Hippocampal formation (tissue), 2 donors: ENCODE measurements at places on chromosomes 4 and X.

GRCh38 chr4:40980318-40980883, 230.6 kb downstream of the NSUN7 start:
- DNase-seq = peak; percentile 7

DNA sequence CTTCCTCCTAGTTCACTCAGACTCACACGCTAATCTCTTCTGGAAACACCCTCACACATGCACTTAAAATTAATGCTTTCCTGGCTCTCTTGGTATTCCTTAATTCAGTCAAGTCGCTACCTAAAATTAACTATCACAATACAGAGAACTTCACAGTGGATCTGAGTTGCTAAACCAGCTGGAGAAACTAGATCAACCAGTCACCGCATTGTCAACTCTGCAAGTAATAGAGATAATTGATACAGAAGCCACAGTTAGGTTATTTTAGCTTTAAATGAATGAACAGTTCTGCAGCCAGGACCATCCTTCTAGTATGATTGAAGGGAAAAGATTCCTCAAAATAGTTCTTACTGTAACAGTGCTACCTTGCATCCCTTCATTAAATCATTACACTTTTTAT, 6.0 kb upstream of the TBC1D9 start:
- no peak for DNase-seq

DNA sequence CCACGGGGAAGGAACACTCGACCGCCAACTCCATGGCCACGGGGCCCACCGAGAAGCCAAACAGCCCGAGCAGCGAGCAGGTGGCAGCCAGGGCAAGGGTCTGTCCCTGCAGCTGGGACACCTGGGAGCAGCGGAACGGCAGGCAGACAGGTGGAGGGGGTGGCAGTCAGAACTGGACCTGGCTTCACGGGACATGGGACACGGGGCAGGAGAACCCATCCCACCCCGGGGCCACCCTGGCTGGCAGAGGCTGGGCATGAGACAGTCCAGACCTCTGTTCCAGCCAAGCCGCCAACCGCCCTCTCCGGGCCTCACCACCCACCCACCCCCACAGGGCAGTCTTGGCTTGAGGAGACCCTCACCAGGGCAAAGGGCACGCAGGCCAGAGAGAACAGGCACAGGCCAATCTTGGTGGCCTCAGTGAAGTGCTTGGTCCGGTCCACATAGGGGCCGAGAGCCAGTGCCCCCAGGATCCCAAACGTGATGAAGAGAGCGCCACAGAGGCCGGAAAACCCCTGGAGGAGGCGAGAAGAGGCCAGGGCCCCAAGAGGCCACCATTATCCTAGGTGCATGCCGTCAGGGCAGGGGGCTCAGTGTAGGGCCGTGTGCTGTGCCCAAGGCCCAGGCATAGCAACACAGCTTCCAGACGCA, 5.6 kb downstream of the SLC49A3 start:
- no peak for DNase-seq

- DNase-seq = no peak
Observed at GRCh38 chrX:47683829-47684205, 24.8 kb upstream of the UXT start.

GRCh38 chr4:138677212-138677611, 338.4 kb upstream of the NOCT start:
- DNase-seq = no peak

DNA sequence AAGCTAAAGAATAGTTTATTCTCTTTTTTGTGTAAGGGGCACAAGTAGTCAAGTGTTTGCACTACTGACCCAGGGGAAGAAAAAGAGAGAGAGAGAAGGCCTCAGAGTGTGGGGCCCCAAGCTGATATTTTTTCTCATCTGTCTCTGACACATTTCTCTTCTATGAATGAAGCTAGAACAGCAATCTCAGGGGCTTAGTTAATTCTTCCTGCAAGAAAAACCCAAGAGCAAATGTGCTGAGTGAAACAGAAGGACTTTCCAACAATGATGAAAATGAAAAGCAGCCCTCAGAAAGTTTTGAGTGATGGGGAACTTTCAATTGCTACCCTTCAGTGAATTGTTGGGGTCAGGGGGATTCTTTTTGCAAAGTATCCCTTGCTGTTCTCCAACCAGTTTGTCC, 9.2 kb upstream of the MSN start:
- no peak for DNase-seq

GRCh38 chrX:107227780-107228485, 21.5 kb downstream of the DNAAF6 start:
- no peak for DNase-seq

- no peak for DNase-seq
Observed at GRCh38 chr4:2832309-2832980, 11.2 kb upstream of the ADD1 start.

DNA sequence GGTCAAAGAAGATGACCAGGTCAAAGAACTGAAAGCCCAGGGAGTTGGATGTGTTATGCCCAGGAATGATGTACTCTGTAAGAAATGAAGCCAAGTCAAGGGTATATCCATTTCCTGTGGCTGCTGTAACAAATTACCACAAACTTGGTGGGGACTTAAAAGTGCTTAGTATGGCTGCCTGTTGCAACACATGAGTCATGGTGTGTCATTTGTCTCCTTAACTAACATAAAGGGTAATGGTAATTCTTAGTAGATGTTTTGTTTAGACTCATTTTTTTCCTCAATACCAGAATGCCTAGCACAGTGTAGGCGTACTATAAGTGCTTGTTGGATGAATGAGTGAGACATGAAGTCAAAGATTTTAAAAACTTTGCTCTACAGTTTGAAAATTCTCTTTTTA, 45.7 kb downstream of the SYTL5 start:
- no peak for DNase-seq

GRCh38 chrX:149205937-149206336, 299.2 kb downstream of the IDS start:
- DNase-seq = no peak

DNA sequence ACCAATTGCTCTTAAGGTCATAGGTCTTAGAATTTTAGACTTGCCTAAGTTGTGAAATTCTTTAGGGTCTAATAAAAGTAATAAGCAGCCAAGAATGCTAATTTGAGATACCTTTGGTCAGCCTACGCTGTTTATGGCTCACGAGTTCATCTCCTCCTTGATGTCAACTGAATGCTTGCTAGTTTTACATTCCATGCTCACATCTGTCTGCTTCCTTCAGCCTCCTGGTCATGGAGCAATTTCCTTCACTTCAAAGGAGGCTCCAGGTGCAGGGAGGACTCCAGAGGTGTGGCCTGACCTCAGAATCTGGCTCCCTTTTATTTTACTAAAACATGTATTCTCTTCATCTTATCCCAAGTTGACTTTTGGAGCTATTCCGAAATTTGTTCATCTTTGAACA, 23.3 kb upstream of the LNX1 start:
- no peak for DNase-seq

DNA sequence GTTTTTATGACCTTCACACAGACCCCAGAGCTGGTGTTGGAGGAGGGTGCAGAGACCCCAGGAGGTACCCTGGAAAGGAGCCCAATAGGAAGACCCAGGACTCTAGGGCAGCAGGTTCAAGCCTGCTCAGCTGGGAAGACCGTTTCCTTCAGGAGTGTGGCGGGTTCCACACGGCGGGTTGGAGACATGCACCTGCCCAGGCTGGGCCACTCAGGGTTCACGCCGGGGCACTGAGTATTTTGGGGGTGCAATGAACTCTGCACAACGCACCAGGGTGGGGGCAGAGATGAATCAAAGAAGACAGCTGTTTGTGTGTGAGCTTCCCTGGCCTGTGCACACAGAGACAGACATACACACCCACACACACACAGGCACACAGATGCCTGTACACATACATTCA, 52.5 kb upstream of the PPP2R3B start:
- DNase-seq = no peak

- DNase-seq = no peak
Observed at GRCh38 chr4:173252024-173252935, 81.9 kb downstream of the HMGB2 start.

DNA sequence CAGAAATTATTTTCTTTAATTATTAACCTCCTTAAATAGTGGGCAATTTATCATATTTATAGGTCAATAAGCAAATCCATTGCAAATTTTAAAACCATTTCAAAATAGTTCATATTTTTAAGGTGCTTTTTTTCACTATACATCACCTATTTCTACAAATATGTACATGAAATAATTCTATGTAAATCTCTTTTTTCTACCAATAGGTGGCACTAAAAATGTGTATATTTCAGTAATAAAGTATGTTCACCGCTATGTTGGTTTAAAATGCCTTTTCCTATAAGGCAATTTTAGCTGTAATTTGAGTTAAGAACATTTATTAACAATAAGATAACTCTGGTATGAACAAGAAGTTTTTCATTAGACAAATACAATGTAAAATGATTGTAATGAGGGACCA, 672.2 kb downstream of the KCTD8 start:
- peak; percentile 9 for DNase-seq

DNA sequence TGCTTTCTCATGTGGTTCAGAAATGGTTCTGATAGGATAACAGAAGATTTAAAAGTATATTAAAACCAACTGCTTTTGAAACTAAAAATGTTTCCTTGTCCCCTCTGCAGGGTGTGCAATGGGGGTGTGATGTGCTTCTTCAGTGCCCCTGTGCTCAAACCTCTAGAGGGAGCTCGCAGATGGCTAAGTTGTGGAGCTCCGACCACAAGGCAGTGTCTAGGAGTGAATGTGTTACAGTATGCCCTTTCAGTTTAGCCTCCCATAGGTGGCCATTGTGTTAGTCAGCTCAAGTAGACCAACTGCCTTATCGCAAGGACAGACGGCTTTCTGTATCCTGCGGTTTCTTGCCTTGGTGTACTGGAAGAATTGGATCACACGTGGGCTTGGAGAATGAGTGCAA, 130.5 kb downstream of the TENT5D start:
- DNase-seq = no peak

DNA sequence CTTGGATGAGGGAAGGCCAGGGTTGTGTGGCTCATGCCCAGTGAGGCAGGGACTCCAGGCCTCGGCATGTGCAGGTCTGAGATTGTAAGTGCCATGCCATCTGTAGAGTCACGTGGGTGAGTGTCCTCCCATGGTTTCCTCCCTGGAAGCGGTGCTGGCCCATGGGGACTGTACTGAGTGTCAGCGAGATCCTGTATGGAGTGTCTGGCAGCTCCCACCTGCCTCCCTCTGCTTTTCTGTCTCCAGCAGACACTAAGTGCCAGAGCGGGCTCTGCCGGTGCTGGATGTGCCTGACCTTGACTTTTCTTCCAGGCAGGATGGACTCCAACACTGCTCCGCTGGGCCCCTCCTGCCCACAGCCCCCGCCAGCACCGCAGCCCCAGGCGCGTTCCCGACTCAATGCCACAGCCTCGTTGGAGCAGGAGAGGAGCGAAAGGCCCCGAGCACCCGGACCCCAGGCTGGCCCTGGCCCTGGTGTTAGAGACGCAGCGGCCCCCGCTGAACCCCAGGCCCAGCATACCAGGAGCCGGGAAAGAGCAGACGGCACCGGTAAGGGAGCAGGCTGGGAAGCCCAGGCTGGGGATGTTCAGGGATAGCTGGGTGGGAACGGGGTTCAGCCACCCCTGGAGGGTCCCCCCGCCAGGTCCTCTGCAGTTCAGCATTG, 7.6 kb downstream of the WFS1 start:
- DNase-seq = no peak

DNA sequence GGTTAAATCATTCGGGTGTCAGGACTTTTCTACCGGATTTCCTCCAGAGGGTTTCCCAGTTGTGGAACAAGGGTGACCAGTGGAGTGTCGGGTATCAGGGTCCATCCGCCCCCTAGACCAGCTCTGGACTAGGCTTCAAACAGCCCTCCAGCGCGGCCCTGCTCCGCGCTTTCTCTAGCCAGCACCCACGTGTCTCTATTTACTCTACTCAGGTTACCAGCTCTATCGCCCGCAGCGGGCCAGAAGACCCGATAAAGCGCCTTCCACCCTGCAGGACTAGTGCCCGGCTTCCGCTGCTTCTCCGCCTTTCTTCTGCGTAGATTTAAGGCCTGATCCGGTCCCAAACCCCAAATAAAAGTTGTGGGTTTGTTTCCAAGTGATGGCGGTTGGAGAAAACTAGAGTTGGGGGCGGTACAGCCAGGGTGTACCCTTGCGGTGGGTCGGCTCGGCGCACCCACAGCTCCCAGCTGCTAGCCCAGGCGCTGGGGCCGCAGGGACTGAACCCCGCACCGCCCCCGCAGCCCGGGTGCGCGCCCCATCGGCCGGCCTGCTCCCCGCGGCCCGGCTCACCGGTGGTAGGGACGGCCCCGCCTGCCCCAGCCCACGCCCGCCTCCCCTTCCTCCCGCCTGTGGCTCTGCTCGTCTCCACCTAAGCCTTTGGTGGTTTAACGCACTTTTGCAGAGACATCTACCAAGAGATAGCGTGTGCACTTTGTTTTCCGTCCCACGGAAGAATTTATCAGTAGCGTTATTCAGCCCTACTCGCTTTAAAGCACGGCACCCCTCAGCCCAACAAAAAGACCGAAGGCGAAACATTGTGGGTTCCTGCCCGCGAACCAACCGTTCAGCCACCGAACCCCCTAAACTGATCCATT, 2.1 kb downstream of the LEF1 start:
- no peak for DNase-seq

DNA sequence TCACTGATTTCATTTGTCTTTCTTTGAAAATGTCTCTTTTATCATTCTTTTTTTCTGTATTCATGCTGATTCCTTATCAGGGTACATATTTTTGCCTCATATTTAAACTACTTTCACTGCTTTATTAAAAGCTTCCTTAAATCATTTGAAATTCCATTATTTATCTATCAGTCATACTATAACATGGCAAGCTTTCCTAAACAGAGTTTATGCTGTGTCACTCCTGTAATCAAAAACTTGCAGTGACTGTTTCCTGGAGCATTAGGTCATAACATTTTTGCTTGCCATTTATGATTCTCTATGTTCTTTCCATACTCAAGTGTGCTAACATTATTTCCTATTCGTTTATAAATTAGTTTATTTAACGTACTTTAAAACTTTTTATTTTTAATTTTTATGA, 203.7 kb downstream of the BMPR1B start:
- DNase-seq = no peak

DNA sequence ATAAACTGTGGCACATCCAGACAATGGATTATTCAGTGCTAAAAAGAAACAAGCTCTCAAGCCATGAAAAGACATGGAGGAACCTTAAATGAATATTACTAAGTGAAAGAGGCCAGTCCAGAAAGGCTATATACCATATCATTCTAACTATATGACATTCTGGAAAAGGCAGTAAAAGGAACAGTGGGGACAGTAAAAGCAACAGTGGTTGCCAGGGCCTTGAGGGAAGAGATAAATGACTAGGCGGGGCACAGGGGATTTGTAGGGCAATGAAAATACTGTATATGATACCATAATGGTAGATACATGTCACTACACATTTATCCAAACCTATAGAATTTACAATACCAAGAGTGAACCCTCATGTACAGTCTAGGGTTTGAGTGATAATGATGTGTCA, 115.3 kb downstream of the ATP8A1 start:
- DNase-seq = no peak

- DNase-seq = no peak
Observed at GRCh38 chrX:135095715-135096114, 24.6 kb downstream of the ETDB start.

- no peak for DNase-seq
Observed at GRCh38 chr4:173051716-173052115, 116.9 kb upstream of the GALNT7 start.

DNA sequence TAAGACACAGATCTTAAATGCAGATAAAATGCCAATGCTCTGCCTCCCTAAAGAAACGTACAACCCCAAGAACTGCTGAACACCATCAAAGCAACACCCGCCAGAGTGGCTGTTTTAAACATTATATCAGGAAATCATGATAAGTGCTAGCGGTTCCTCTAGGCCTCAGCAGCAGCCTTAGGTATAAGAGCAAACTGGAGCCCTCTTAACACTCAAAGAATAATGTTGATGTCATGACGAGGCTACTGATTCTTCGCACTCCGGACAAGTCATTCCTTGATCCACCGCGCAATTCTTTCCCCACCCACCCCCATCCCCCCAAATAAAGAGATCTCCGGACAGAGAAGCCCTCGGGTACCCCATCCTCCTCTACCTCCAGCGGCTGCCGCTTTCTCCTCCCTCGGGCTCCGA, 507 bp downstream of the LIN54 start:
- no peak for DNase-seq
